Glutamatergic neuron (in vitro differentiated cells): ENCODE measurements at places on chromosomes 5 and 9. TPM values are rescaled to one million over a fixed set of nuclear protein-coding genes. Genes with fewer than 3 reads are reported as not detected.

DNA sequence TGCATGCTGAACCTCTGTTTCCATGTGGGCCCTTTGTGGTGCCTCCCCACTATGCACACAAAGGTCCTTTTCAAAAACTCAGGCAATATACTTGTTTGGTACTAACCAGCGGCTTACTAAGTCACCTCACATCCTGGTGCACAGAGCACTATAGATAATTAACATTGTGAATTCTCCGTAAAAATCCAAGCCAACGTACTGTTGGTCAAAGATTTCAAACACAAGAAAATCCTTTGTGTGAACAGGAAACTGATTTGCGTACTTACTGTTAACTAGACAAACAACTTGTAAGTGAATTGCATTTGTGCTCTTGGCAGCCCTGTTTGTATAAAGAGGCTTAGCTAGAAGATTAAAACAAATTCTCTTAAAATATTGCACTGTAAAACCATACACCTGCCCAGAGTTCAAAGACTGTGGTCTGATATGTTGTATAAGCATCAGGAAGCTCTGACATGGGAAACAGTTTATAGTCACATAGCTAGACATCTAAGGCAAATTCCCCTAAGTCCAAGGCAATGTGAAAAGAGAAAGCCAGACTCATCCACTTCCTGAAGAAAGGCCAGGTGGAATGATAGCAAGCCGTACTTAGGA lies 125.0 kb upstream of the SLC12A2 start:
- H3K4me1 ChIP-seq: peaks cover 19% of the 10 kb centered on the region
- H3K27ac ChIP-seq: peak overlapping the region; percentile 81
- no peak for DNase-seq
- H3K27me3 ChIP-seq: peaks cover 9% of the 10 kb centered on the region
- H3K36me3 ChIP-seq: peaks cover 10% of the 10 kb centered on the region
- H3K4me3 ChIP-seq: peak overlapping the region; percentile 72

DNA sequence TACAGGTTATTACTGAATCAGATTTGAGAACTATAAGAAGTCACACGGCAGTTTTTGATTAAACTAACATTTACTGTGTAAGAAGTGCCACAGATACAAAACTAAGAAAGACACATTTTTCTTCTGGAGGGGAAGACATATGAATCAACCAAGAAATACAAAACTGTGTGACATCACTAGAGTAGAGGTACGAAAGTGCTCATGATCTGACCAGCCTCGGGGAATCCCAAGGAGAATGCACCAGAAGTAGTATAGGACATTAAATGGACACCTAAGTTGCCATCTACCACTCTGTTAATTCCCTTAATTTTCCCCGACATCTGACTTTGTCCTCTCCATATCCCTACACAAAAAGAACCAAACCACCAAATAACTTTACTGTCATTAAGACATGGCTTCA lies 5.3 kb upstream of the IFNK start:
- no peaks in the 10 kb centered on the region for H3K27me3 ChIP-seq
- no peaks in the 10 kb centered on the region for H3K4me1 ChIP-seq
- H3K27ac ChIP-seq: no peak overlapping the region
- H3K4me3 ChIP-seq: no peak overlapping the region

ELOVL7 gene
- total RNA-seq: 0.59 TPM

DNA sequence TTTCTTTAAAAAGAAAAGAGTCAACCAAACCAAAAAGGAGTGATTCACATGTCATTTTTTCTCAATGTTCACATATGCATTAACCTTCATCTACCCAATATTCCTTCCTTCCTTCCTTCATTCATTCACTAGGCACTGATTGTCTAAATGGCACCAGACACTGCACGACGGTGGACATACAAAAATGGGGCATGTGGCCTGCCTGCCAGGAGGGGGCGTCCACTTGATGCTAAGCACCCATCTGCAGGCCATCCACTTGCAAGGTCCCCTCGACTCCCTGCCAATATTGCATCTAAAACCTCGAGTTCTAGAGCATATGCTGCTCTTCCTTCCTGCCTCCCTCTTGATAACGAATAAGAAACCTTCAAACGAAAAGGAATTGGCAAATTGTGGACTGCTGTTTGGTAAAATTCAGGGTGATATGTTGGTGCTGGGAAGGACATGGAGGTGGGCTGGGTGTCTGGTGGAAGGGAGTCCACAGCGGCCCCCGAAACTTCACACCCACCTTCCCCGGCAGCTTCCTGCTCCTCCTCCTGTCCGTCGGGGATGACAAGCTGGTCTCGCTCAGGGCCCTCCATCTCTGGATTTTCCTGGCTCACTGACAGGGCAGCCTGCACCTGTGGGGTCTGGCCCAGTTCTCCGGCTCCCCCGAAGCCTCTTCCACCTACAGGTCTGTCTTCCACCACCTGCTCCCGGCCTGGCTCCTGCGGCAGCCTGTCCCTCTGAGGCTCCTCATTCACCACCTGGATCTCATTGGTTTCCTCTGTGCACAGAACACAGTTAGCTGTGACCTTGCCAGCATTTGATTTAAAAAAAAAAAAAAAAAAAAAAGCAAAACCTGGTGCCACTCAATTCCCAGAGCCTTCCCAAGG lies 64.3 kb downstream of the GOLM1 start:
- no peak overlapping the region for H3K4me3 ChIP-seq
- H3K4me1 ChIP-seq: peaks cover 6% of the 10 kb centered on the region
- H3K36me3 ChIP-seq: peaks cover 8% of the 10 kb centered on the region
- H3K27ac ChIP-seq: peak overlapping the region; percentile 17
- H3K27me3 ChIP-seq: no peaks in the 10 kb centered on the region

DNA sequence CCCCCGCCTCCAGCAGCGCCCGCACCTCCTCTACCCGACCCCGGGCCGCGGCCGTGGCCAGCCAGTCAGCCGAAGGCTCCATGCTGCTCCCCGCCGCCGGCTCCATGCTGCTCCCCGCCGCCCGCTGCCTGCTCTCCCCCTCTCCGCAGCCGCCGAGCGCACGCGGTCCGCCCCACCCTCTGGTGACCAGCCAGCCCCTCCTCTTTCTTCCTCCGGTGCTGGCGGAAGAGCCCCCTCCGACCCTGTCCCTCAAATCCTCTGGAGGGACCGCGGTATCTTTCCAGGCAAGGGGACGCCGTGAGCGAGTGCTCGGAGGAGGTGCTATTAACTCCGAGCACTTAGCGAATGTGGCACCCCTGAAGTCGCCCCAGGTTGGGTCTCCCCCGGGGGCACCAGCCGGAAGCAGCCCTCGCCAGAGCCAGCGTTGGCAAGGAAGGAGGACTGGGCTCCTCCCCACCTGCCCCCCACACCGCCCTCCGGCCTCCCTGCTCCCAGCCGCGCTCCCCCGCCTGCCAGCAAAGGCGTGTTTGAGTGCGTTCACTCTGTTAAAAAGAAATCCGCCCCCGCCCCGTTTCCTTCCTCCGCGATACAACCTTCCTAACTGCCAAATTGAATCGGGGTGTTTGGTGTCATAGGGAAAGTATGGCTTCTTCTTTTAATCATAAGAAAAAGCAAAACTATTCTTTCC lies 19.3 kb downstream of the CDKN2A start:
- peaks cover 49% of the 10 kb centered on the region for H3K27me3 ChIP-seq
- H3K4me3 ChIP-seq: peak overlapping the region; percentile 85
- peaks cover 3% of the 10 kb centered on the region for H3K4me1 ChIP-seq
- peaks cover 5% of the 10 kb centered on the region for H3K36me3 ChIP-seq
- H3K27ac ChIP-seq: no peak overlapping the region

DNA sequence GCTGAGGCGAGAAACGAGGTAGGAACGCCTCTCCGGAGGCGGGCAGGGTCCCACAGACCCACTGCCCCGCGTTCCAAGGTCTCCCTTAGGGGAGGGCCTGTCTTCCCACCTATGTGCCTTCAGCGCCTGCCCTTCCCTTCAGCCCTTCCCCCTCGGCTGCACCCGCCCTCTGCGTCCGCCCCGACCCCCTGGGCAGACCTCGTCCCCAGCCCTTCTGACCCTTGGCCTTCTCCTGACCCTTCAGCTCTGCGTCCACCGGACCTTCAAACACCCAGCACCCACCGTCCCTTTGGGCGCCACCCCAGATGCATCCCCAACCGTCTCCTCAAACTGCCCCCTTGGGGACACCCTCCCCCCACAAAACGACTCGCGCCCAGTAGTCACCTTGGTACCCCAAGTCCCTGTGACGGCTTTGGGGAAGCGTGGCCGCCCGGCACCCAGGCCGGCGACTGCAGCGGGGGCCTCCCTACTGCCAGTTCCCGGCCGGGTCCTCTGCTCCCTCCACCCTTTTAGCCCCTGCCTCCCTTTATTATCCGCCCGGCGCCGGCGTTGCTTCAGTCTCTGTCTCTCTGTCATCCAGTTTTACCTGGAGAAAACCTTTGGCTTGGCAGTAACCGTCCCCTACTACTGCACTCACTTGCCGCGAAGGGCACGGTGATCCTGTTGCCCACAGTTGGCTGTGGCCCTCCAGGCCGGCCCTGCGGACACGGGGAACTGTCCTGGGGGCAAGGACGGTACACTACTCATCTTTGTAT lies 421 bp downstream of the RUSC2 start:
- H3K27me3 ChIP-seq: peaks cover 8% of the 10 kb centered on the region
- peak overlapping the region; percentile 91 for H3K4me3 ChIP-seq
- peak overlapping the region; percentile 73 for H3K27ac ChIP-seq
- no peaks in the 10 kb centered on the region for H3K36me3 ChIP-seq

GRCh38 chr5:151896031-151896691 lies 28.5 kb downstream of the GLRA1 start:
- no peak overlapping the region for H3K4me3 ChIP-seq
- no peak overlapping the region for H3K27ac ChIP-seq
- no peaks in the 10 kb centered on the region for H3K36me3 ChIP-seq
- no peak for DNase-seq
- peaks cover 7% of the 10 kb centered on the region for H3K27me3 ChIP-seq

GRCh38 chr9:134399435-134400056 lies 73.3 kb downstream of the RXRA start:
- no peaks in the 10 kb centered on the region for H3K27me3 ChIP-seq
- no peak overlapping the region for H3K4me3 ChIP-seq
- H3K36me3 ChIP-seq: no peaks in the 10 kb centered on the region
- no peaks in the 10 kb centered on the region for H3K4me1 ChIP-seq
- no peak for DNase-seq

- DNase-seq: no peak
- no peaks in the 10 kb centered on the region for H3K36me3 ChIP-seq
- no peaks in the 10 kb centered on the region for H3K4me1 ChIP-seq
- no peaks in the 10 kb centered on the region for H3K27me3 ChIP-seq
- H3K4me3 ChIP-seq: no peak overlapping the region
- no peak overlapping the region for H3K27ac ChIP-seq
Measured at GRCh38 chr5:5523066-5523505, 100.6 kb downstream of the ICE1 start.

- no peaks in the 10 kb centered on the region for H3K36me3 ChIP-seq
- DNase-seq: no peak
- no peak overlapping the region for H3K27ac ChIP-seq
- no peaks in the 10 kb centered on the region for H3K27me3 ChIP-seq
Measured at GRCh38 chr9:117927354-117927753, 223.2 kb downstream of the TLR4 start.

- no peaks in the 10 kb centered on the region for H3K4me1 ChIP-seq
- no peak overlapping the region for H3K4me3 ChIP-seq
- peaks cover 4% of the 10 kb centered on the region for H3K27me3 ChIP-seq
Measured at GRCh38 chr5:58455066-58455465, 4.8 kb downstream of the PLK2 start.

- no peaks in the 10 kb centered on the region for H3K27me3 ChIP-seq
- DNase-seq: no peak
- H3K36me3 ChIP-seq: no peaks in the 10 kb centered on the region
- no peaks in the 10 kb centered on the region for H3K4me1 ChIP-seq
- no peak overlapping the region for H3K4me3 ChIP-seq
- H3K27ac ChIP-seq: no peak overlapping the region
Measured at GRCh38 chr5:13990896-13991295, 46.4 kb upstream of the DNAH5 start.

GRCh38 chr5:91027405-91028139 lies 355.5 kb downstream of the ARRDC3 start:
- DNase-seq: no peak
- peaks cover 5% of the 10 kb centered on the region for H3K4me1 ChIP-seq
- no peak overlapping the region for H3K27ac ChIP-seq
- H3K27me3 ChIP-seq: no peaks in the 10 kb centered on the region
- no peak overlapping the region for H3K4me3 ChIP-seq

CCDC183 gene
- 20.0 TPM for total RNA-seq

CREBRF gene
- 16.6 TPM for total RNA-seq

ENTPD2 gene
- 0.69 TPM for total RNA-seq

SLC23A1 gene
- total RNA-seq: not detected

FCN2 gene
- total RNA-seq: not detected

- H3K36me3 ChIP-seq: no peaks in the 10 kb centered on the region
- no peak overlapping the region for H3K27ac ChIP-seq
- DNase-seq: no peak
- peaks cover 2% of the 10 kb centered on the region for H3K4me1 ChIP-seq
- peaks cover 2% of the 10 kb centered on the region for H3K27me3 ChIP-seq
Measured at GRCh38 chr5:172568308-172568910, 72.7 kb upstream of the NEURL1B start.

DNA sequence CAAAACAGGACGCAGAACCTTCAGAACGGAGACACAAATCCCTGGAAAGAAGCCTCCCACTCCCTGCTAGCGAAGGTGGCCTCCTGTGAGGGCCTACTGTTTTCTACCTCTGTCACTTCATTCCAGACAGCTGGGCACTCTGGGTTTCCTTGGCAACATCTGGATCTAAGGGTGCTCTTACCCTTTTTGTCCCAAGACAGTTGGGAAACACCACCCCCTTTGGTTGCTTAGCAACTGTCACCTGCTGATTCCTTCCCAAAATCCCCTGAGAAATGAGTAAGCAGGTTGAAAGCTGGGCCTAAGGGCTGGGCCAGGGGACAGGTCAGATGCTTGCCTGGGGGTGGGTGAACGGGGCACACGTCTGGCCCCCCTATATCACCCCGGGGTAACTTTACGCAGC lies 29.4 kb downstream of the NANS start:
- peaks cover 11% of the 10 kb centered on the region for H3K27me3 ChIP-seq
- peaks cover 4% of the 10 kb centered on the region for H3K36me3 ChIP-seq
- H3K4me1 ChIP-seq: peaks cover 2% of the 10 kb centered on the region
- no peak for DNase-seq
- H3K4me3 ChIP-seq: no peak overlapping the region

DNA sequence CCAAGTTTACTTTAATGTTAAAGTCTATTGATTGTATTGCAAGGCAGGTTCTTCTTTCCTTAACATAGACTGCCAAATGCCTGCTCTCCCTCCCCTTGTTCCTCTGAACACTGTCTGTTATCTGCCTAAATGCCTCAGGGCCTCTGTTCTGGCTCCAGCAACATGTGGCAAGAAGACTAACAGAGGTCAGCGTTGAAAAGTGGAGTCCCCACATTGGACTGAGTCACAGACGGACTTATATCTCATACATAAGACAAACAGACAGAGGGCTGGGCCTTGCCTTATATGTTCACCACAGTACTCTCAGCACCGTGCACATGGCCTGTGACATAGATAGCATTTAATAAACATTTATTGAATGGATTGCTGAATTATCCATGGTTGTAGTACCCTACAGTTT lies 91.4 kb downstream of the TSSK1B start:
- peaks cover 2% of the 10 kb centered on the region for H3K27me3 ChIP-seq
- H3K4me3 ChIP-seq: no peak overlapping the region
- H3K27ac ChIP-seq: no peak overlapping the region
- peaks cover 4% of the 10 kb centered on the region for H3K36me3 ChIP-seq

DNA sequence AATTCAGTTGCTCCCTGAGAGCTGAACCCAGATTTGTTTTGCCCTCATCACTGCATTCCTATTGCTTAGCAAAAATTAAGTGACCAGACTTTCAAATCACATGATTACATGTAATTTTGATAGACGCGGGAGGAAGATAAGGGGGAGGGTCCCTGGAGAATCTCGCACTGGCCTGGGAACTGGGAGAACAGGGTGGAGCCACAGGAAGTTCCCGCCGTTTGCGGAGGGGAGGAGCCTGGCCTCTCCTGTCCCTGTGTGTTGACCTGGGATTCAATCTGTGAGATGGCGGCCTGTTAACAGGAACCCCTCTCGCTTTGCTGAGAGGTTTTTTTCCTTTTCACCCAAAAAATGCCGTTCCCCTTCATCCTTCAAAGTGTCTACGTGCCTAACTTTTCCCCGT lies 142.9 kb upstream of the OR13F1 start:
- no peak overlapping the region for H3K27ac ChIP-seq
- peaks cover 8% of the 10 kb centered on the region for H3K4me1 ChIP-seq
- no peak for DNase-seq
- H3K36me3 ChIP-seq: peaks cover 4% of the 10 kb centered on the region
- peaks cover 3% of the 10 kb centered on the region for H3K27me3 ChIP-seq

PCDHA1 gene
- 0.69 TPM for total RNA-seq
